Mesenchymal stem cell (in vitro differentiated cells and primary cell): ENCODE measurements at places on chromosomes 11 and 22.

GRCh38 chr11:35099278-35100012 is 39.5 kb upstream of the CD44 start:
- peak overlapping the region; percentile 49 for H3K4me3 ChIP-seq
- no peaks in the 10 kb centered on the region for H3K27me3 ChIP-seq
- DNase-seq, result peak; percentile 84
- H3K4me1 ChIP-seq, result peaks cover 2% of the 10 kb centered on the region
- peak overlapping the region; percentile 44 for H3K27ac ChIP-seq
- H3K36me3 ChIP-seq, result no peaks in the 10 kb centered on the region

DNA sequence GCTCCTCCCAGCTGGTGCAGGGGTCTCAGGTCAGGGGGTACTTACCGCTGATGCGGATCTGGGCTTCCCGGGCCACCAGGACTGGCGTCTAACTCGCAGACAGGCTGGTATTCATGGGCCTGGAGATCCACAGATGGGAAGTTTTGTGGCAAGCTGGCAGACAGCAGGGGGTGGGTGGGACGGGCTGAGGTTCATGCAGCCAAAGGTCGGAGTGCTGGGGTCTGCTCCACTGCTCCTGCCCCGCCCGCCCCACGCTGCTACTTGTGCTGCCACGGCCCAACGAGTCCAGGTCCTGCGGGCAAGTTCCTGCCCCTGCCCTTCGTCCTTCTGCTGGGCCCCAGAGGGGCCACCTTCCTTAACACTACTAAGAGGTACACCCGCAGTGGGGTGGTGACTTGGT is 3.1 kb downstream of the ACY3 start:
- no peaks in the 10 kb centered on the region for H3K36me3 ChIP-seq
- peaks cover 3% of the 10 kb centered on the region for H3K4me1 ChIP-seq
- no peak overlapping the region for H3K27ac ChIP-seq

DNA sequence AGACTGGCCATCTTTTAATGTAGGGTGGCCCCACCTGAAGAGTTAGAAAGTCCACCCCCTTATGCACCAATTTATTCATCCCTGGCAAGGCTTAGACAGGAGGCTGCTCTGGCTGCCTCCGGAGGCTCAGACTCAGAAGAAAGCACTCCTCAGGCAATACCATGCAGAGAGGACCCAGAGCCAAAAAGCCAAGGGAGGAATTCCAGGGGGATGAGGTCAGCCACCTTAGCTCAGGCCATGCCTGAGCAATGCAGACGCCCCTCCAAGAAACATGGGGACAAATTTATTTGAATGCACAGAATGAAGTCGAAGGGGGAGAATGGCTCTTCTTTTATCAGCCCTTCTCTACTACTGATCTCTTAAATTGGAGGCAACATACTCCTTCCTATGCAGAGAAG is 39.7 kb upstream of the GLYAT start:
- H3K27me3 ChIP-seq, result no peaks in the 10 kb centered on the region
- no peak overlapping the region for H3K4me3 ChIP-seq
- no peaks in the 10 kb centered on the region for H3K4me1 ChIP-seq
- DNase-seq, result no peak
- no peaks in the 10 kb centered on the region for H3K36me3 ChIP-seq

DNA sequence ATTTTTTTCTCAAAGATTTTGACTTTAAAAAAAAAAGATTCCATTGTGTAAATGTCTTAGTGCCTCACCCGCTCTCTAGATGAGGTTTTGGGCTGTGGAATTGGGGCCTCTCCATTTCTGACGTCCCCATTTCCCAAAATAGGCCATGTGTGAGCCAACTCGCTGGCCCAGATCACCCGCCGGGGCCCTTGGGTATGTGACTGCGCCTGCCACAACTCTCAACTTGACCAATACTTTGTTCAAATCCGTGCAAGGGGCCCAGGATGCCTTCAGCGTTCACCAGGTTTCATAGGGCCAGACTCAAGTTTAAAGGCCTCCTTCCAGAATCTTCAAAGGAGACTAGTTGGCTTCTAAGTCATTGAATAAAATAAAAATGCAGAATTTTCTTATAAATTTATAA is 96.0 kb downstream of the DHCR7 start:
- H3K36me3 ChIP-seq, result no peaks in the 10 kb centered on the region
- peaks cover 73% of the 10 kb centered on the region for H3K27me3 ChIP-seq
- no peak overlapping the region for H3K27ac ChIP-seq
- H3K4me1 ChIP-seq, result no peaks in the 10 kb centered on the region
- H3K4me3 ChIP-seq, result no peak overlapping the region

DNA sequence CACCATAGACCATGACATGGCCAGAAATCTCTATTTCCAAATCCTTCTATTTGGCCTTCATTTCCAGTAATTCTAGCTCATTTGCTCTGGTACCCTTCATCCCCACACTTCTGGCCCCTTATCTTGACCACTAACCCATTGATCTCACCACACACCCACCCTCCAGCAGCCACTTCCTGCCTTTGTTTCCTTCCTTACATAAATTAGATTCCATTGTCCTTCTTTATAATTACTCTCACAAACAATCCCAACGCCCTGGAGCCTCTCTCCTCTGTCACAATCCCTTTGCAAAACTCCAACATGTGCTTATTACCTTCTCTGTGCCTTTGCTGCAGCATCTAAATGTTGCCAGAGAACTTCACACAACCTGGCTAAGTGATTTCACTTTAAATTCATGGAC is 14.8 kb downstream of the APLNR start:
- H3K4me3 ChIP-seq, result no peak overlapping the region
- no peak overlapping the region for H3K27ac ChIP-seq
- peaks cover 1% of the 10 kb centered on the region for H3K4me1 ChIP-seq
- no peak for DNase-seq
- H3K27me3 ChIP-seq, result peaks cover 25% of the 10 kb centered on the region

DNA sequence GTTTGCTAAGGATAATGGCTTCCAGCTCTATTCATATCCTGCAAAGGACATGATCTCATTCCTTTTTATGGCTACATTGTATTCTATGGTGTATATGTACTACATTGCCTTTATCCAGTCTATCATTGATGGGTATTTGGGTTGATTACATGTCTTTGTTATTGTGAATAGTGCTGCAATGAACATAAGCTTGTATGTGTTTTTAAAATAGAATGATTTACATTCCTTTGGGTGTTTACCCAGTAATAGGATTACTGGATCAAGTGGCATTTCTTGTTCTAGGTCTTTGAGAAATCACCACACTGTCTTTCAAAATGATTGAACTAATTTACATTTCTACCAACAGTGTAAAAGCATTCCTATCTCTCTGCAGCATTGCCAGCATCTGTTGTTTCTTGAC is 6.0 kb upstream of the MS4A6E start:
- H3K4me1 ChIP-seq, result no peaks in the 10 kb centered on the region
- H3K27me3 ChIP-seq, result no peaks in the 10 kb centered on the region
- DNase-seq, result no peak
- H3K4me3 ChIP-seq, result no peak overlapping the region

- H3K4me3 ChIP-seq, result no peak overlapping the region
- H3K4me1 ChIP-seq, result peaks cover 27% of the 10 kb centered on the region
- peak overlapping the region; percentile 35 for H3K27ac ChIP-seq
- DNase-seq, result peak; percentile 87
These were observed 14.7 kb upstream of the MFRP start for GRCh38 chr11:119361056-119361787.

DNA sequence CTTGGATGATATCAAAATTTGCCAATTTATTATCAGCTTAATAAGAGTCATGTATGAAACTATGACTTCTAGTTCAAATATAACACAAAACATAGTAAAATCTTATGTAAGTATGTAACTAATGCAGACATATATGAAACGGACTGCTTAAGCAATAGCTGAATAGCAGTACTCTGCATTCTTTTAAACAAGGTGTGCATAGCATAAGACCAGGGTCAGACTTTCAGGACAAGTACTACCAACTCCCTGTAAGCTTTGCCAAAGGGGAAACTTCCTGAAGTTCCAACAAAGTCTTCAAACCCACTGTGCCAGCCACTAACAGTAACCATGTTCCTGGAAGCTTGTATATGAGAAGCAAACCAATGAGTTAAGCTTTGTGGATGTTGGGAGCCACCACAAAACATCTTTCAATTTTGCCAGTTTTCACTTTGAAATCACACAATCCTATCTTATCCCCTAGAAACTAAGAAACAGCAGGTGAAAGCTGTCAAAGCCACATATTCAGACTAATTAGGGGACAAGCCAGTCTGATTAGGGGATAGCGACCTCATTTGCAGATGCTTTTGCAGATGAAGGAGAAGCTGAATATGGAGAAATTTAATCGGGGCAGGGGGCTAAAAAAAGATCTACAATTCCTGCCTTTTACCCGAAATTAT is 13.3 kb downstream of the RBFOX2 start:
- no peaks in the 10 kb centered on the region for H3K27me3 ChIP-seq
- no peak overlapping the region for H3K4me3 ChIP-seq
- no peak for DNase-seq
- peaks cover 3% of the 10 kb centered on the region for H3K4me1 ChIP-seq

DNA sequence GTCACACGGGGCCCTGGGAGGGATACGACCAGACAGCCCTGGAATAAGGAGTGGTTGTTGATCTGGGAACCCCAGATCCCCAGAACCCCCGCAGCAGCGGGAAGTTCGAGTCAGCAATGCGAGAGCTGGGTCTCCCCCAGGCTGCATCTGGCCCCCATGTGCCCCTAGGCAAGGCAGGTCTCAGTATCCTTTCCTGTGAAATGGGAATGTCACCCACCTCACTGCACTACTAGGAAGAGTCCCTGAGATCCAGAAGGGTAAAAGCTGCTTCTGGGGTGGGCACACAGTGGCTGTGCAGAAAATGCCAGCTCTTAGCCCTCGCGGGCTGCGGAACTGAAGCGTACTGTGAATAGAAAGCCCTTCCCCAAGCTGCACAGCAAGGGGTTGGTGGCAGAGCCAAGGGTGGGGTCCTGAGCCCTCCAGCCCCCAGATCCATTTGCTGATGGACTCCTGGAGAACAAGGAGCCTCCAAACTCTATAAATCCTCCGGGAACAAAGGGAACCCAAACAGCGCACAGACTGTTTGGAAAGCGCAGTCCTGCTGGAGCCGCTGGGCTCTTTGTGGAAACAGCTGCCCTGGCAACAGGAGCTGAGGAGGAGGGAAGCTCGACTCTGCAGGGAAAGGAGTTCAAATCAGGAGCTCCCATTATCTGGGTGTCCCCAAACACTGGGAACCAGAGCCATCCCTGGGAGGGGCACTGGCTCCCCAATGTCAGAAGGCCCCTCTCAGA is 68.2 kb upstream of the SHISAL1 start:
- H3K27me3 ChIP-seq, result peaks cover 57% of the 10 kb centered on the region
- no peaks in the 10 kb centered on the region for H3K36me3 ChIP-seq
- no peak overlapping the region for H3K4me3 ChIP-seq
- DNase-seq, result no peak
- no peaks in the 10 kb centered on the region for H3K4me1 ChIP-seq

DNA sequence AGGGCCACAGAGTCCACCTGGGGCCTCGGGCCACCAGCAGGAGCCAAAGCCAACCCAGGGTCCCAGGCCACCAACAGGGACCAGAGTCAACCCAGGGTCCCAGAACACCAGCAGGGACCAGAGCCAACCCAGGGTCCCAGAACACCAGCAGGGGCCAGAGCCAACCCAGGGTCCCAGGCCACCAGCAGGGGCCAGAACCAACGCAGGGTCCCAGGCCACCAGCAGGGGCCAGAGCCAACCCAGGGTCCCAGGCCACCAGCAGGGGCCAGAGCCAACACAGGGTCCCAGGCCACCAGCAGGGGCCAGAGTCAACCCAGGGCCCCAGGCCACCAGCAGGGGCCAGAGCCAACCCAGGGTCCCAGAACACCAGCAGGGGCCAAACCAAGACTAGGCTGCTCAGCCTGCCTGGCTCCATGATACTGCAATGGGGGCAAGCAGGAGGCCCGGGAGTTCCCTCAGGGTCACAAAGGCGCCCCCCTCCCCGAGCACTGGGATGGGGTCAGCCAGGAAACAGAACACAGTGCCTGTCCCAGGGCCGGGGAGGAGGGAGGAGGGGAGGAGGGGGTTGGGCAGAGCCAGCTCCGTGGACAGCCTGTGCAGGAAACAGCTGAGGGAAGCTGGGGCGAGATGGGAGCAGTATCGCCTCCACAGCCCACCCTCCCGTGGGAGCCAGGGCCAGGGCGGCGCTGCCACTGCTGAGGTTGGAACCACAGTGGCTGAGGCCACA is 62.0 kb upstream of the PRR5 start:
- no peak overlapping the region for H3K4me3 ChIP-seq
- no peaks in the 10 kb centered on the region for H3K36me3 ChIP-seq
- no peak for DNase-seq
- no peaks in the 10 kb centered on the region for H3K27me3 ChIP-seq
- H3K4me1 ChIP-seq, result no peaks in the 10 kb centered on the region
- H3K27ac ChIP-seq, result no peak overlapping the region

DNA sequence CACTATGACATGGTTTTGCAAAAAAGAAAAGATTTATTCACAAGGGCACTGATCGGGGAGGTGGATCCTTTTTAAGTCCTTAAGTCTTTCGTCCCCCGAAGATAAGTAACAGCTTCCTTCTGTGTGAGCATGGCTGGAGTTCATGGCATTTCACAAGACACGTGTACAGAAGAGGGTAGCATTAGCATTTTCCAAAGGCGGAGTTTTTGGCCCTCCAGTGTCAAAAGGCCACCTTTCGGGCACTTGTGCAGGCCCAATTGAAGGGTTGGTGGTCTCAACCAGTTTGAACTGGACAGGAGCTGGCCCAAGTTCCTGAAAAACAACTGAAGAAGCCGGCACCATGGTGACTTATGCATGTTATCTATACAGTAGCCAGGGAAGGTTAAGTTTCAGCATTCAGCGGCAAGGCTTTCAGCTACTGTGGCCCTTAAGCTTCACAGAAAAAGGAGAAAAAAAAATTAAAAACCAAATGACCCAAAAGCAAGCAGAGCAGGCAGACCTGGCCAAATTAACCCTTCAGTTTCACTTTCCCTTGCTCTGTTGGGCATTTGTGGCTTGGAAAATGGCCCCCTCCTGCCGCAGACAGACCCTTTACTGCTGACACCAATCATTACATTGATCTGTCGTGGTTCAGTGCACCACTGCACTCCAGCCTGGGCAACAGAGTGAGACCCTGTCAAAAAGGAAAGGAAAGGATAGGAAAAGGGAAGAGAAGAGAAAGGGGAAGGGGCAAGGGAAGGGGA is 18.7 kb downstream of the ZNF74 start:
- H3K4me1 ChIP-seq, result peaks cover 5% of the 10 kb centered on the region
- H3K27ac ChIP-seq, result no peak overlapping the region
- peaks cover 4% of the 10 kb centered on the region for H3K36me3 ChIP-seq
- H3K27me3 ChIP-seq, result peaks cover 6% of the 10 kb centered on the region
- no peak for DNase-seq
- no peak overlapping the region for H3K4me3 ChIP-seq

DNA sequence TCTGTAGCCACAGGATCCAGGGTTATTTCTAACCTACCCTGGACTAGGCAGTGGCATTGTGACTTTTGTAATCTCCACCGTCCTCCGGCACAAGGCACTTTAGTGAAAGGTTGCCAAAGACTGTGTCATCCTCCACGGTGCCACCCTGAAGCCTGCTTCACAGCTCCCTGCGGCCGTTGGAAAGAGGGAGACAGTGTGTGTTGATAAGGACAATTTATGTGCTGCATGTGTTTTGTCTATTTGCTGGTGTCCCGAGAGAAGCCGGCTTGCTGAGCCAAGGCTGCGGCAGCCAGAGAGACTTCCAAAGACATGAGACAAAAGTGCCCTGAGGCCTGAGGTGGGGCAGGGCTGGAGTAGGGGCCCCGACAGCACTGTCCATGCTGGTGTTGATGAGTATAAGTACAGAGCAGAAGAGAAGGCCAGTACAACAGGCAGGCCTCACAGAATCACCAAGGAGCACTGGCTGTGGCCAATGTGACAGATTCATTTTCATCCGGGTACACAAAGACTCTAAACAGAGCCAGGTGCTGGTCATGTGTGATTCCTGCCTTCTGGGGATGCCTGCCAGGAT is 40.9 kb downstream of the GALNT18 start:
- no peak overlapping the region for H3K4me3 ChIP-seq
- no peak overlapping the region for H3K27ac ChIP-seq
- no peaks in the 10 kb centered on the region for H3K36me3 ChIP-seq
